Umbilical cord (tissue), 2 donors: ENCODE measurements at places on chromosomes 1 and 21. TPM values are rescaled to one million over a fixed set of nuclear protein-coding genes. Genes with fewer than 3 reads are reported as not detected.
A peak's percentile ranks its signal among the peaks of the same experiment; 100 is the strongest.

GRCh38 chr1:177278626-177279390 lies 108.0 kb downstream of the BRINP2 start:
- DNase-seq: peak; percentile 77

GRCh38 chr1:227756172-227756959 lies 21.1 kb downstream of the SNAP47 start:
- DNase-seq: no peak

Gene KCNK1
- 14.2 TPM for total RNA-seq

- peak; percentile 96 for DNase-seq
Measured at GRCh38 chr1:27365372-27366112, 1.2 kb downstream of the MAP3K6 start.

DNA sequence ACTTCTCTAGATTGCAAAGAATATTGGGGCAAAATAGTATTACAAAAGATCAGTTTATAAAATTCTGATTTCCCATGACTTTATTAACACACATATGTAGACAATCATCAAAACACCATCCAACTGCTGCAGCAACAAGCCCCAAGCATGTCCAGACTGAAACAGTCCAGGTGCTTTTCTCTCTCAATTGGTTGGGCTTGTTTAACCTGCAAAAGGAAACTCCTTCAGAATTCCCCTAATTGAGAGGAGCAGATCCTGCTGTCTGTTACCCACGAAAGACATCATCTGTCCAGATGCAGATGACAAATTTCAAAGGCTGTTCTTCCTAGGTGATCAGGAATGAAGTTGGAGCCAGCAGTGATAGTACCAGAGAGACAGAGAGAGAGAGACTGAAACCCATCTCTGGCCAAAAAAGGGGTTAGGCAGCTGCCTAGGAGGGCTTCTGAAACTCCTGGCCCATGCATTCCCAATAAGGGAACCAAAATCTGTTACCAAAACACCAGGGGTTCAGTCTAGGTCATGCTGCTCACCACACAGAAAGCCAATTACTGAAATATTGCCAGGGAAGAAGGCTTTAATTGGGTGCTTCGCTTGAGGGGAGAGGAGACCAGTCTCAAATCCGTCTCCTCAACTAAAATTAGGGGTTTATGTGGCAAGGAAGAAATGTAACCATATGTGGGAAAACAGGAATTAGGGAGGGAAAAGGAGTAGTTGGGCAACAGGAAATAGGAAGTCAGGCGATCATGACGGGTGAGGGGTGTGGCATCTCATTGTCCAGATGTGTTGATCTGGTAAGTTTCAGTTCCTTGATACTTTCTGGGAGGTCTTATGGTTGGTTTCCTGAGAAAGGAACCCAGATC lies 34.7 kb upstream of the RGL1 start:
- DNase-seq: no peak

Gene PINK1
- 61.9 TPM for total RNA-seq

DNA sequence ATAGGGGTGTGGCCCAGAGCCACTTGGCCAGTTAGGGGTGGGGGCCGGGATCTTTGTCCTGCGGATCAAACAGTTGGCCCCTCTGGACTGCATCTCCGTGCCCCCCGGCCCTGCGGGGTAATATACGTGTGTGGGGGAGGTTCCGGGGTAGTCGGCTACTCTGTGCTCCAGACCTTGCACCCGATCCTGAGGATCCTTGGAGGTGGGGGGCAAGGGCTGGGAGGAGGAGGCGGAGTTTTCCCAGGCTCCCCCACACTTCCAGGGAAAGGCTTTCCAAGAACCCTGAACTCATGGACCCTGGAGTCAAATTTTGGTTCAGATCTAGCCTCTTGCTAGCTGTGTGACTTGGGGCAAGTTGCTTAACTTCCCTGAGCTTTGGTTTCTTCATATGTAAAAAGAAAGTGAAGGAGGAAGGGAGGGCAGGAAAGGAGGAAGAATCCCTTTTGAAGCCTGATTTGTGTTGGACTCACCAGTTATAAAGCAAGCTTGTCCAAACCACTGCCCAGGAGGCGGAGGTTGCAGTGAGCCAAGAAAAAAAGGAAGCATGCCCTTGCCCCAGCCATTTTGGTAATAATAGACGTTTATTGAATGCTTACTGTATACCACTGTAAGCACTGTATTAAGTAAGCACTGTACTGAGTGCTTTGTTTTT lies 686 bp downstream of the MIIP start:
- no peak for DNase-seq

DNA sequence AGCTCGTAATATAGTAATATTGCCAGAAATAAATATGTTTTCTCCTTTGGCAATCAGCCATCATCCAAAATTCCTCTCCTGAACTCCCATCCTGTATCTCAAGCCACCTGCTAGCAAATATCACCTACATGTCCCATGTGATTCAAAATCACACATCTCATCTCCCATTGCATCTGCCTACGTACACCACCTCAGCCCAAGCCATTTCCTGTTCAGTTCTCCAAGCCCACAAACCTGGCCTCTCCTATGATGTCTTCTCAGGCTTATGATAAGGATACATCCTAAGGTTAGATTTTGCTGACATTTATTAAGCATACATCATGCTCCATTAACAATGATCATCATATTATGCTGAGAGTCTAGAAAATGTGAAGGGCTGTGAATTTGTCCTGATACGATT lies 31.9 kb upstream of the DEGS1 start:
- DNase-seq: no peak

DNA sequence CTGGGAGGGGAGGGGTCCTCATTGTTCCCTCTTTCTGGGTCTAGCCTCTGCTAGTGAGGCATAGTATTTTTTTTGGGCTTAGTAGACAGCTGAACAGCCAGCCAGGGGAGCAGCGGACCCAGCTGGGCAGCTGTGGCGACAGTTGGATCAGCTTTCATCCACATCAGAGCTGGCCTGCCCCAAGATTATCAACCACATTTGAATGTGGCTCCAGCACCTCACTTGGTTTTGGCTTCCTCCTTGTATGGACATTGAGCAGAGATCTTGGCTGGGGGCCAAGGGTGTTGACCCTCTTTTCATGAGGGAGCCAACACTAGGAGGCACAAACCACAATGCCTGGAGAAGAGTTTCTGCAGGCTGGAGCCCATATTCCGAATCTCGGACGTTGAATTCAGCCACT lies 25.0 kb downstream of the WNT4 start:
- DNase-seq: peak; percentile 64

DNA sequence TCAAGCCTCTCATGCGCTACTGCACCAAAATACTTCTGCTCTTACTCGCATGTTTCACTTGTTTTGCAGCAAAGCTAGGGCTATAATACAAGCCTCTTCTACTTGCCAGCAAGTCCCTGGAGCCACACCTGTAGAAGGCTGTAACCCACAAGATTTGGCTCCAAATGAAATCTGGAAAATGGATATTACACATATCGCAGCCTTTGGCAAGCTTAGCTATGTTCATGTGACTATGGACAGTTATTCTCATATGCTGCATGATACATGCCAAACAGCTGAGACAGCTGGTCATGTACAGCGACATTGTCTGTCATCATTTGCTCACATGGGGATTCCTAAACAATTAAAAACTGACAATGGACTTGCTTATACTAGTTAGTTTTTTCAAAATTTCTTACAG lies 270.3 kb downstream of the COL11A1 start:
- no peak for DNase-seq

DNA sequence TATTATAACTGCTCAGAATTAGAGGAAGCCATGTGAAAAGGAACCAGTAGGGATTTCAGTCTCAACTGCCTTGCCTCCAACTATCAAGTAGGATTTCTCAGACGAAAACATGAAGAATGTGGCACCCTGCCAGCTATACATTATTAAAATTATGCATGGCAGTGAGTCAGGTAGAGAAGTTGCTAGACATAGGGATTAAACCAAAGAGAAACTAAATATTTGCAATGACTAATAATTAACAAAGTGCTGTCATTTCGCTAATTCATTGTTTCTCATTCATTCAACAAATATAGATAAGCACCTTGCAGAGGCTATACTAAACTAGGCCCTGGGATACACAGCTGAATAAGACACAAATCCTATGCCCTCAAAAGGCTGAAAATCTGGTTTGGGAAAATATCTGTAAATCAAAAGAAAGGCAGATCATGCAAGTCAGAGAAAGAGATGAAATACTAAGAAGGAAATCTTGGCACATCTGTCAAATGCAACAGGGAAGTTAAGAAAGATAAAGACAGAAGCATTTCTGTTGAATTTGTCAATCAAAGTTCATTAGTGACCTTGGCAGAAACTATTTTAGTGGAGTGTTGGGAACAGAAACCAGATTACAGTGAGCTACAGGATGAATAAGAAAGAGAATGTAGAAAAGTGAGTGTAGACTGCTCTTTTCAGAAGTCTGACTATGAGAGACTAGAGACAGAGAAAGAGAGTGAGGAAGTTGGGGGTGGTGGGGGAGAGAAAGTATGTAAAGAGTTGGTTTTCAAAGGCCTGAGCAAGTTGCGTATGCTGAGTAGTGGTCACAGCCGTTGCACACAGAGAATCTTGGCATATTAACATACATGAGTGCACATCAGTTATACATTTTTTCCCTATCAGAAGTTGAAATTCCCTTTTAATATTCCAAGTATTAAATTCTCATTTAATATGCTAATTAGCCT lies 14.7 kb upstream of the NBPF11 start:
- DNase-seq: no peak

- no peak for DNase-seq
Measured at GRCh38 chr21:41589620-41590175, 81.7 kb upstream of the TMPRSS2 start.

DNA sequence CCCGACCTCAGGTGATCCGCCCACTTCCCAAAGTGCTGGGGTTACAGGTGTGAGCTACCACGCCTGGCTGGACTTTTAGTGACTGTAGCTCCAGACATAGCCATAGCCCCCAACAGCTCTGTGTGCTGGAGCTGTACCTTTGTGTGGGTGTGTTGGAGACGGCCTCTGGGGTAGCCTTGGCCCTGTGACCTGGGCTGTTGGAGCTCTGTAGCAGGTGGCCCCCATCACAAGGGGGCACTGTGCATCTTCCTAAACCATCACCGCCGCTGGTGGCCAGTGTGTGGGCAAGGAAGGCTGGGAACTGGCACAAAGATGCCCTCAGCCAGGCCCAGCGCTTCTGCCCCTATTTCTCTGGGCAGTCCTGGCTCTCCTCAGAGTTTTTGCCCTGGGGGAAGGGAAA lies 38.4 kb upstream of the FOXO6 start:
- DNase-seq: no peak

GRCh38 chr1:222711319-222712252 lies 705 bp downstream of the AIDA start:
- DNase-seq: peak; percentile 80

- DNase-seq: no peak
Measured at GRCh38 chr1:51976846-51977602, 13.5 kb downstream of the RAB3B start.

- peak; percentile 8 for DNase-seq
Measured at GRCh38 chr1:221987860-221988520, 246.1 kb upstream of the DUSP10 start.

Gene SPATA46
- not detected for total RNA-seq

Gene TMPRSS3
- total RNA-seq: 1.7 TPM

Gene KRTAP11-1
- total RNA-seq: 2.4 TPM

- DNase-seq: no peak
Measured at GRCh38 chr1:37720231-37721130, 28.2 kb downstream of the CDCA8 start.

Gene AMY2A
- total RNA-seq: 26.2 TPM

Gene WARS2
- 35.6 TPM for total RNA-seq

DNA sequence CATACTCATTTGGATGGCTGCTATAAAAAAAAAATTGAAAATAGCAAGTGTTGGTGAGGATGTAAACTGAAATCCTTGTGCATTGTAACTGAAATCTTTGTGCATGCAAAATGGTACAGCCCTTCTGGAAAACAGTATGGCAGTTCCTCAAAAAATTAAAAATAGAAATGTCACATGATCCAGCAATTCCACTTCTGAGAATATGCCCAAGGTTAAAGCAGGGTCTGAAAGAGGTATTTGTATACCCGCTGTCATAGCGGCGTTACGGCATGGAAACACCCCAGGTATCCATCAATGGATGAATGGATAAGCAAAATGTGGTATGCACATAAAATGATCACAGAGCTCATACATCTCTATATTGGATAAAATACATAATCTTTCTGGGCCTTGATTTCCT lies 116.7 kb downstream of the RUSC1 start:
- no peak for DNase-seq

GRCh38 chr21:22476726-22477646 lies 1478.8 kb downstream of the NCAM2 start:
- DNase-seq: no peak

DNA sequence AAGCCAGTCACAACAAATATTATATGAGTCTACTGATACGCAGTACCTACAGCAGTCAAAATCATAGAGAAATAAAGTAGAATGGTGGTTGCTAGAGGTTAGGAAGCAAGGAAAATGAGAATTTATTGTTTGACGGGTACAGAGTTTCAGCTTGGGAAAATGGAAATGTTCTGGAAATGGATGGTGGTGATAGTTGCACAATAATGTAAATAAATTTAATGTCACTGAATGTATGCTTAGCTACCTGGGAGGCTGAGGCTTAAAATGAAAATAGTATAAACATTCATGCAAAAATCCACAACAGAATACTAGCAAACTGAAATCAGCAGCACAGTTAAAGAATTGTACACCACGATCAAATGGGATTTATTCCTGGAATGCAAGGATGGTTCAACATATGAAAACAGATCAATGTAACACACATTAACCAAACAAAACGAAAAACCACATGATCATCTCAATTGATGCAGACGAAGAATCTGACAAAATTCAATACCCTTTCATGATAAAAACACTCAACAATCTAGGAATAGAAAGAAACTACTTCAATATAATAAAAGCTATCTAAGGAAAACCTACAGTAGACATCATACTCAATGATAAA lies 10.7 kb downstream of the TUT4 start:
- DNase-seq: no peak

DNA sequence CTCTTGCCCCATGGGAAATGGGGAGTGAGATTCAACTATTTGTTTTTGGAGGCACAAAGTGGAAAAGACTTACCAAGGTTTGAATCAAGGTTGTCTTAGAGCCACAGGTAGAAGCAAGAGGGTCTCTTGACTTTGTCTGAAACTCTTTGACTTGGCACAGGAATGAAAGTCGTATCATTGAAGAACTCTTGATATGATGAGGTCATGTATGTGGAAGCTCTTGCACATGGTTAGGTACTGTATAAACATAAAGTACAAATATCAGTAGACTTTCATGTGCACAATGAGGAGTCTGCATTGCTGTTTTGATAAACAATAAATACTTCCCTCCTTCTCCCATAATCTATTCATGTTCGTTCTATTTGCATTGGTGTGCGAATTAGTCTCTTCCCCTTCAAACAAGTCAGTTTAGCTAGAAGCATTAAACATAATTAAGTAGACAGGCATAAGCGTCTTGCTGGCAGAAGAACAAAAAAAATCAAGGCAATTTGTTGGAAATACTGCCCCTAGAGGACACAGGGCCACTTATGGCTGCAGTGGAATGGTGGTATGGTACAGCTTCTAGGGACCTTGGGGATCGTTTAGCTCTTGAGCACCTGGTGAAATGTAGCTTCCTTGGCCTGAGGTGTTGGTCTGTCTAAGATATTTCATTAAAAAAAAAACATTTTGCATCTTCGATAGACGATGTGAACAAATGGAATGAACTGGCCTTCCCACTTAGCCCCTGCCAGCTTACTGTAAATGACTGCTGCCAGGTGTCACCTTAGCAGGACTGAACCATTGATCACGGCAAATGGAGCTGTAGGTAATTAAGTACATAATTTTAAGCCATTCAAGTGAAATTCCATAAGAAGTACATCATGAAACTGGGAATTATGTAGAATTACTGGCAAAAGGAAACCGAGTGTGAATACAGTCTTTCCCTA lies 218.0 kb upstream of the GALNT2 start:
- no peak for DNase-seq

GRCh38 chr1:184033711-184034167 lies 3.8 kb downstream of the COLGALT2 start:
- no peak for DNase-seq

Gene C1orf141
- 2.6 TPM for total RNA-seq

- DNase-seq: no peak
Measured at GRCh38 chr1:15065736-15066135, 87.8 kb upstream of the TMEM51 start.
